ENCODE measurements at places on chromosomes 3 and 15.

DNA sequence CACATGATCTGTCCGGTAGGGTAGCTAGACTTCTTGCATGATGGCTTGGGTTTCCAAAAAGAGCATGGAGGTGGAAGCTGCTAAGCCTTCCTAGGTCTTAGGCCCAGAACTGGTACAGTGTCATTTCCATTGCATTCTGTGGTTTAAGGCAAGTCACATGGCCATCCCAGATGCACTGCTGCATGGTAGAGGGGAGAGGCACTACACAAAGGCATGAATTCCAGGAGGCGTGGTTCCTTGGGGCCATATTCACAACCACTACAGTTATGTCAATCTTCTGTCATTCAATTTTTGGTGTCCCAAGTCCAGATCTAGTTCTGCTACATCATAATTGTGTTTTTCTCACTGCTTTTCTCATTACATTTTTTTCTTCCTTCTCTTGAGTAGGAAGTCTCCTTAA is 122.2 kb upstream of the CHRM5 start:
- no peak for DNase-seq

GRCh38 chr15:92610101-92610520 is 45.5 kb downstream of the FAM174B start:
- no peak for DNase-seq

DNA sequence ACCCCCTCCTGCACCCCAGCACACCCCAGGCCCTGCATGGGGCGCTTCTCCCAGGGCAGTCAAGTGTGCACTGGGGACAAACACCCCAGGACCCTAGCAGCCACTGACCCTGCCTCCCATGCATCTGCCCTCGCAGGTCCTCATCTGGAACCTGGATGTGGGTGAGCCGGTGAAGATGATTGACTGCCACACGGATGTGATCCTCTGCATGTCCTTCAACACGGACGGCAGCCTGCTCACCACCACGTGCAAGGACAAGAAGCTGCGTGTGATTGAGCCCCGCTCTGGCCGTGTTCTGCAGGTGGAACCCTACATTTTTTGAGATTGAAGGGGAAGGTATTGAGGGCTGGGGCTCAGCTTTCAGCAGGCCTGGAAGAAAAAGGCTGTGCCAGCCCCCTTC is 109.3 kb downstream of the ANP32A start:
- DNase-seq: no peak

DNA sequence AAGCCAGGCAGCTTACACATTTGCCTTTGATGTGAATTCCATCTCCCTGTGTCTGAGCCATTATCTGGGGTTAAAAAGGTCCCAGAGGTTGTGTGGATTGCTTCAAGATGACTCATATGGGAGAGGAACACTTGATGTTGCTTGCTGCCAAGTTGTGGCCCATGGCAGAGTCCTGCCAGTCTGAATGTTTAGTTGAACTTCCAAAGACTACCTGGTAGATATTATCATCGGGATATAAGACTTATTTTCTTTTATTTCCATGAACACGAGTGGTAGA is 85.6 kb downstream of the TJP1 start:
- DNase-seq: no peak

GRCh38 chr15:25180606-25181292 is 226.0 kb downstream of the SNRPN start:
- DNase-seq: no peak

DNA sequence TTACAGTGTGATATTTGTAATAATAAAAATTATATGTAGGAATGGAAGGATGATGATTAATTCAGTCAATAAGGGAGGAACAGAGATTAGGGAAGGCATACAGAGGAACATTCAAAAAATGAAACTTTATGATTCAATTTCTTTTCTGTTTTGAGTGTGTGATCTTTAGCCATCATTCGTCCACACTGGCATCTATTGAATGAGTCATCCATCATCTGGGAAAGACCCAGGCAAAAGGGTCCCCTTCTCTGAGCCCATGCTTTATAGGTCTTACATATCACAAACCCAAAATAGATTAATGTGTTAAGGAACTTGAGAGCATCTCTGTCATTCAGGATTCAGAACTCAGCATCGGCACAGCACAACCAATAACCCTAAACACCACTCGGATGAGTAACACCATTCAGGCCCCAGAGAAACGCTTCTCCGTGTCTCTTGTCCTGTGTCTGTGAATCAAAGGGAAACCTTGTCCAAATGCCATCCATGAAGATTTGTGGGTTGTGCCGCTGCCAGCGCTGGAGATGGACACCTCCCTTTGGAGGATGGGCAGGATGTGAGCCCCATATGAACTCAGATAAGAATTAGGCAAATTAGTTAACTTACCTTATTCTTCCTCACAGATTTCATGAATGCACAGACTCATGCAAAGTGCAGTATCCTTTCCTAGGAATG is 21.7 kb upstream of the TPM1 start:
- DNase-seq: no peak

- no peak for DNase-seq
Measured at GRCh38 chr3:41574900-41575299, 375.6 kb downstream of the CTNNB1 start.

DNA sequence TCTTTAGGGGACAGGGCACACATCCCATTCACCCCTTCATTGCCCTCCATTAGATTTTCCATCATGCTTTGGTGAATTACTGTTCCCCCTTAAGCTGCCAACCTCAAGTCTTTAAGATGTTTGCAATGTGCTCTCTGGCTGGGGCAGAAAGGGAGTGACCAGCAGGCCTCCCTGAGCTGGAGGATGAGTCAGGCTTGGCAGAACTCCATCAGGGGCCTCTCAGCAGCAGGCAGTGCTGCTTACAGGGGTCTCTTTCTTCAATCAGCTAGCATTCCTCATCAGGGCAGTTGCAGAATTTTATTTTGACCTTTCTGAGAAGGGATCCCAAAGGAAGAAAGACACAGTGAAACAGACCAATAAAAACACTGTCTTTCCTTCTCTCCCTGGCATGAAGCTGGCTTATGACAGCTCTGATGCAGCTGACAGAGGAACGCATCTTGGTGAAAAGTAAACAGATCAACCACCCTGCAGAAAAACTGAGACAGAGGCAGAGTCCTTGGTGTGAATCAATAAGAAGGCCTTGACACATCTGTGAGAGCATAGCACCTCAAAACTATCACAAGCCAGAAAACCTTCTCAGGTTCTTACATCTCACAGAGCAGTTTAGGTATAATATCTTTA is 88.7 kb upstream of the MRPL3 start:
- peak; percentile 40 for DNase-seq

DNA sequence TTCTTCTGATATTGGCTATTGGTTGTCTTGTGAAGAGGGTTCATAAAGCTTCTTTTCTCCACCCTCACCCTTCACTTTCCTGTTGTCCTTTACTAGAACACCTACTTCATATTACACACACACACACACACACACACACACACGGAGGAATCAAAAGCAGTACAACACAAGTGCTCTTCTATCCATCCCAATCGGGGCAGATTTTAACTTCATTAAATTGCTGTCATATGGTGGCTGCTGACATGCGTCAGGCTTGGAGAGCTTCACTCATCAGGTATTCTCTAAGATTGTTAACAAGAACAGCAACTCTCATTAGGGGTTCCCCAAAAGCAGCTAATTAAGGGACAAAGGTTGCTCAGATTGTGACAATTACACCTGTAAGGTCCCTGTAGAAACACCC is 239.1 kb upstream of the MEIS2 start:
- no peak for DNase-seq

DNA sequence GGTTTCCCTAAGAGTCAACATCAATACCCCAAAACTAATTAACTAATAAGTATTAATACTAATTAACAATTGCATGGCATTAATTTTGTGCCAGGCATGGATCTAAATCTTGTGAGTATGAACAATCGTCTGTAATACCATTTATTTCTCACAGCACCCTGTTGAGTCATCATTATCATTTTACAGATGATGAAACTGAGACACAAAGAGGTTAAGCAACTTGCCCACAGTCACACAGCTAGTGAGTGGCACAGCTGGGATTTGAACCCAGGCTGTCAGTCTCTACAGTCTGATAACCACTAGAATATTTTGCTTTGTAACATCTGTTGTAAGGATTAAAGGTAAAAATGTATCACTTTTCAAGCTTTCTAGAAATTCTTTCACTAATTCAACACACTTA is 423.4 kb upstream of the WNT5A start:
- no peak for DNase-seq

GRCh38 chr3:113255100-113255853 is 43.9 kb downstream of the BOC start:
- DNase-seq: no peak

DNA sequence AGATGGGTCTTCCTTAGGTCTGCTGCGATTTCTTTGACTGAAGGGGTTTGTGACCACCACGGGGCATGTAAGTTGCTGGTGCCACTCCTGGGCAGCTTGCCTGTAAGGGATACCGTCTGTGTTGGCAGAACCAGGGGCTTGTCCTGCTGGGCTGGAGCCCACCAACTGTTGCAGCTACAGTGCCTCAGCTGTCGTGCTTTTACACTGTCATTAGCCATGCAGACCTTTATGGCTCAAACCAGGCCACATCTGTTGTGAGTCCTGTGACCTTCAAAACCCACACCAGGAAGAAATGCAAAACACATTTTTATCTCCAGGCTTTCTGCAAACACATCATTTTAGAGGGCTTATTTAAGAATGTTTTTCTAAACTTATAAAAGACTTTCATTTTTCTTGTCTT is 168.7 kb downstream of the PTPRG start:
- no peak for DNase-seq

DNA sequence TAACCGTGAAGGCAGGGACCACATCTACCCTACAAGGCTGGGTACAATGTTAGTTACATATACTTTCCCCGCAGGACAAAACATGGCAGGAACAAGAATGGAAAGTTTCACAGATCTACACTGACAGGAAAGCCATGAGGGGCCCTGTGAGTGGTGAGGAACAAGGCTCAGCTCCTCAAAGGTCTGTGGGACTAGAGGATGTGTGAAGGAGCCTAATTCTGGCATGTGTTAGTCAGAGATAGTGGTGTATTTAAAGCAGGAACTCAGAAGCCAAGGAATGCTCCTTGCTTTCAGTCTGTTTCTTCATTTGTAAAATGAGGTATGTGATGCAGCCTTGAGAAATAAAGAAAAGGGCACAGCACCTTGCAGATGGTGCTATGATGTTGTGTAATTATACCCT is 25.1 kb downstream of the ETV5 start:
- DNase-seq: no peak

- DNase-seq: no peak
Measured at GRCh38 chr3:140376136-140376889, 301.6 kb upstream of the TRIM42 start.

- DNase-seq: no peak
Measured at GRCh38 chr15:71410347-71410746, 295.1 kb downstream of the THSD4 start.

- DNase-seq: peak; percentile 27
Measured at GRCh38 chr15:41544650-41545015, 576 bp upstream of the RPAP1 start.

- DNase-seq: no peak
Measured at GRCh38 chr3:128068156-128068620, 16.0 kb downstream of the SEC61A1 start.

GRCh38 chr15:101502572-101503295 is 13.2 kb upstream of the PCSK6 start:
- DNase-seq: no peak

DNA sequence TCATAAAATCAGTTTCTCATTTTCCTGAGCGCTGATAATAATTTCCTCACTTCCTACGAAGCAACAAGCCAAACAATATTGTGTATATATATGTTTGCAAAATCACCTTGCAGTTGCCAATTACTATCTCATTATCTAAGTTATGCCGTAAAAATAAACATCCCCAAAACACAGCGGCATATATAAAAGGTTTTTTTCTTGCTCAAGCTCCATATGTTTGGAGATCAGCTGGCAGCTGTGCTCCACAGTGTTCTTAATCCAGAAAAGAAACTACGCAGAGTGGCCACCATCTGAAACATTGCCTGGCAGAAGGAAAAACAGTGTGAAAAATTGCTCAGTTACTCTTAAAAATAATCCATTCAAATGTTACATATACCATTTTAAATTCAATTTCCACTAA is 951.4 kb downstream of the PLOD2 start:
- no peak for DNase-seq

- DNase-seq: no peak
Measured at GRCh38 chr3:152127058-152127457, 141.7 kb upstream of the MBNL1 start.

DNA sequence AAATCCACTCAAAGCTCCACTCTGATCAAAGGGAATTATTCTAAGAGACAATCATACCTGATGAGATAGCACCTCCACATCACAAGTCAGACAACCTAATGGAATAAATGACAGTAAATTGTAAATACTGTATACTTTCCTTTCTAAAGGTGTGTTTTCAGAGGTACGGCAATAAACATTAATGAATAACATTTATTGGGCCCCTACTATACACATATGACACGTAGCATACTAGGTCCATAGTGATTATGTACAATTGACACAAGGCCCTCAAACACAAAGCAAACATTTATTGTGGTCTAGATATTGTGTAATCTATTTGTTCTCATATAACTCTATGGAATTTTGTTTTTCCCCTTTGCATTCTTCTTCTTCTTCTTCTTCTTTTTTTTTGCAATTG is 429.8 kb downstream of the FOXP1 start:
- DNase-seq: no peak

DNA sequence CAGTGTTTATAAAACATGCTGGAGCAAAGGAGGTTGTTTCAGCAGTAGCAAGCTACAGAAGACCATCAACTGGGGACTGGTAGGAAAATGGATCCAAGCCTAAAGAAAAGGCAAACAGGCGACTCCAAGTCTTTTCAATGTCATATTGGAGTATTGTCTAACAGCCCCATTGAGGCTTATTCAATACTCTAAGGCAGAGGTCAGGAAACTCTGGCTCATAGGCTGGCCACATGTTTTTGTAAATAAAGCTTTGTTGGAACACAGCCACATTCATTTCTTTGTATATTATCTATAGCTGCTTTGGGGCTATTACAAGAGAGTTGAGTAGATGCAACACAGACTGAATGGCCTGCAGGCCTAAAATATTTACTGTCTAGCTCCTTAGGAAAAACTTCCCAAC is 77.5 kb downstream of the RPL22L1 start:
- DNase-seq: no peak

All from GM04504 (cell line).